Neural progenitor cell (in vitro differentiated cells): ENCODE measurements at places on chromosomes 7 and 10. TPM values are rescaled to one million over a fixed set of nuclear protein-coding genes. Genes with fewer than 3 reads are reported as not detected.
A peak's percentile ranks its signal among the peaks of the same experiment; 100 is the strongest.

Gene ADCYAP1R1
- 0.39 and 0.56 TPM in 2 replicates for total RNA-seq

Gene CCDC172
- total RNA-seq: not detected in 2 replicates

Gene H2BK1
- total RNA-seq: not detected in 2 replicates

Gene GCK
- 0.15 TPM in 1 of 2 replicates, not detected in the other for total RNA-seq

Gene SPDYE8
- total RNA-seq: not detected in 2 replicates

Gene OPALIN
- total RNA-seq: not detected in 2 replicates

Gene CCL24
- total RNA-seq: not detected in 2 replicates

Gene CNNM1
- 0.56 and 1.1 TPM in 2 replicates for total RNA-seq

Gene MYL10
- total RNA-seq: not detected in 2 replicates

Gene EGR2
- total RNA-seq: 5.0 and 6.5 TPM in 2 replicates

DNA sequence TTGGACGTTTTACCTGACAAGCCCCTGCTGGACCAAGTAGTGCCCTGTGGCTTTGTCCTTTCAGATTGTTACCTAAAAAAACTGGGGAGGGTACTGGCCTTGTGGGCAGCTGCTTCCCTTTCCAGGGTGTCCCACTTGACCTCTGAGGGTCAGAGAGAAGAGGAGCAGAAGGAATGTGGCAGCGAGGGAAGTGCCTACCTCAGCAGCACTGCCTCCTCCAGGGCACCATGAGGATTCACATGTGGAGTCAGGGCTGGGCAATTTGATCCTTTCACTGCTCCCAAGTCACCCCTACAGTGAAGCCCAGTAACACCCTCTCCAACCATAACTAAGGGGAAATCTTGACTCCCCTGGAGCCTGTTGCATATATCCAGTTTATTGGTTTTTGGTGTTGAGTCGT, 64.6 kb downstream of the ITGB1 start:
- DNase-seq: peak; percentile 52

GRCh38 chr10:12422189-12422588, 72.8 kb downstream of the CAMK1D start:
- no peak for DNase-seq

- DNase-seq: no peak
Observed at GRCh38 chr7:70710651-70711050, 421.3 kb upstream of the GALNT17 start.

- DNase-seq: no peak
Observed at GRCh38 chr7:150990416-150991186, at the start of gene NOS3. NOS3 (plus strand) TSS chr7:150991017; CDS start chr7:150993804, 2,787 bp downstream.

DNA sequence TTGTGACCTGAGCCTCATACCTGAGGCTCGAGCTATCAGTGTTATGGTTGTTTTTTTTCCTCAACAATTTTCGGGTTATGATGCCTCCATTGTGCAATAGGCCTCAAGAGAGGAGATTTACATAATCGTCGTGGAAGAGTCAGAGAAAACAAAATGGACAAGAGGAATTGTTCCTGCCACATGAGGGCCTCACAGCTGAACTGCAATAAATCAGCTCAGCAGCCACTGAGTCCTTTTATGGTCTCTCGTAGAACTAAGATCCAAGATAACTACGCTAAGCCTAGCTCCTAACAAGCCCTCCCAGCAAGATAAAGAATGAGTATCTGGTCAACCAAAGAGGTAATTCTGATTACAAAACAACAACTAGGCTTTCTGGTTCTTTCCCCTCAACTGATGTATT, 336.8 kb downstream of the WDR11 start:
- DNase-seq: peak; percentile 52

- no peak for DNase-seq
Observed at GRCh38 chr7:26208040-26208439, 6.5 kb downstream of the CBX3 start.

DNA sequence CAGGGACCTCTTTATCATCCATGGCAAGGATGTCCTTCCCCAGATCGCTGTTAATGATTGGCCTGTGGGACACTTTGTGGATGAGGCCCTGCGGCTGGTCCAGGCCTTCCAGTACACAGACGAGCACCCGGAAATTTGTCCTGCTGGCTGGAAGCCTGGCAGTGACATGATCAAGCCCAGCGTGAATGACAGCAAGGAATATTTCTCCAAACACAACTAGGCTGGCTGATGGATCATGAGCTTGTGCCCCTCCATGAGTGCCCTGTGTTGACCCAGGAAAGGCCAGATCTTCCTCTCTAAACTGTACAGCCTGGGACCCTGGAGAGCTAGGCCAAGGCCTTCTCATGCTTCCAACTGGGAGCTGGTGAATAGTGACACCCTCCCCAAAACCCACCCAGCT, 124.1 kb downstream of the CUL2 start:
- no peak for DNase-seq

GRCh38 chr7:3206101-3206500, 95.0 kb upstream of the SDK1 start:
- DNase-seq: no peak

GRCh38 chr7:111096997-111097396, 6.1 kb downstream of the LRRN3 start:
- DNase-seq: peak; percentile 89

GRCh38 chr7:117666031-117666430, 186.2 kb downstream of the CFTR start:
- DNase-seq: no peak

GRCh38 chr7:46900312-46901263, 681.3 kb downstream of the TNS3 start:
- DNase-seq: no peak

- peak; percentile 85 for DNase-seq
Observed at GRCh38 chr7:55365205-55365674, at the start of gene LANCL2. LANCL2 (plus strand) TSS chr7:55365337; CDS start chr7:55366026, 689 bp downstream.

DNA sequence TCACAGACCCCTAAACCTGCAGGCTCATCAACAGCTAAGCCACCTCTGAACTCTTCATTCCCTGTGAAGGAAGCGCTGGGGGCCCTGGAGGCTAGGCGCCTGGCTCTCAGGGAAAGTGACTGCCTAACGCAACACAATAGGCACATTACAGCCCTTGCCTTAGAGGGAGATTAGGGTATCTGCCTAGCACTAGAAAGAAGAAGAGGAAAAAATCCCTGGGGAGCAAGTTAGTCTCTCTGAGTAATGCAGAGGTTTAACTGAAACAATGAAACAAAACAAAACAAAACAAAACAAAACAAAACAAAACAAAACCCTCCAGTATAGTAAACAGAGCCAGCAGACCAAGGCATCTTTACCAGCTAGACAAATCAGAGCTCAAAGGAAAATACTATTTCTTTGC, 2.6 kb downstream of the ZNF777 start:
- peak; percentile 82 for DNase-seq

- DNase-seq: no peak
Observed at GRCh38 chr10:49092477-49092876, 22.8 kb downstream of the VSTM4 start.

DNA sequence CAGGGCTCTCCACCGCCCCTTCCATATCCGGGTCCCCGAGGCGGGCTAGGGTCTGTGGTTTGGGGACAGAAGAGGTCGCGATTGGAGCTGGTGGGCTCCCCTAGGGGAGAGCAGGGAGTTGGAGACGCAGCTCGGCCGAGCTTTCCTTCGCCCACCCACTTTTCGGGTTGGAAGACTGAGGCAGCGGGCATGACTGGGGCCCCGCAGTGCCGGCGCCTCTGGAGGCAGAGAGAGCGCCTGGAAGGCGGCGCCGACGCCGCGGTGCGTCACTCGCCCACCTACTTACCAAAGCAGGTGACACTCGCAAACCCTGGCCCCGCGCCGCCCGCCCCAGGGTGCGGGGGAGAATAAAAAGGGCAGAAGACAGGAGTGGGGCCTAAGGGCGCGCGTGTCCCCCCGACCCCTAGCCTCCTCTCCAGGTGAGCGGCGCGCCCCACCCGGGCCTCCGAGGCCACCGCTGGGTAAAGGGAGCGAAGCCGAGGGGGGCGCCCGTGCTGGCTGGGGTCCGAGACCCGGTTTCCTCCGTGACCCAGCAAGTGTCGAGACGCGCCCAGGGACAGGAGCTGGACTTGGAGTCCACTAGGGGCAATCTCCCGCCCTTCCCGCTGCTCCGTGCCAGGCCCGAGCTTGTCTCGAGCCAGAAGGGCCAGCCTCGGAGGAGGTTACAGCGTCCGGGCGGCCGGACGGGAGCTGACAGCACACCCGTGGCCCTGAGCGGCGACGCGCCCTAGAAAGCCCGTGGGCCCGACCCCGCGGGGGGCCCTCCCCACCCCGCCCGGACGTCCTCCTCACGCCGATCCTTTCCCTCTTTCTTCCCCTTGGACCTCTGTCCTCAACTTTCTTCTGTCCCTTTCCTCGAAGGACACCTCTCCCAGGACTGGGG, 34.4 kb upstream of the GRID1 start:
- DNase-seq: peak; percentile 69

DNA sequence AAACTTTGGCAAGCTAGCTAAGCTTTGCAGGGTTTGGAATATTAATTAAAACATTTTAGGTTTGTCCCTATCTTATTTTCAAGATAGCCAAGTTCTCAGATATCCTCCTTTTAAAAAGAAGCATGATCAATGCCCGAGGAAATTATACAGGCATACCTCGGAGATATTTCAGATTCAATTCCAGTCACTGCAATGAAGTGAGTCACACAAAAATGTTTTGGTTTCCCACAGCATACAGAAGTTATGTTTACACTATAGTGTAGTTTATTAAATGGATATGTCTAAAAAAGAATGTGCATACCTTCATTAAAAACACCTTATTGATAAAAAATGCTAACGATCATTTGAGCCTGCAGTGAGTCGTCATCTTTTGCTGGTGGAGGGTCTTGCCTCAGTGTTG, 382.9 kb upstream of the NPVF start:
- DNase-seq: no peak

DNA sequence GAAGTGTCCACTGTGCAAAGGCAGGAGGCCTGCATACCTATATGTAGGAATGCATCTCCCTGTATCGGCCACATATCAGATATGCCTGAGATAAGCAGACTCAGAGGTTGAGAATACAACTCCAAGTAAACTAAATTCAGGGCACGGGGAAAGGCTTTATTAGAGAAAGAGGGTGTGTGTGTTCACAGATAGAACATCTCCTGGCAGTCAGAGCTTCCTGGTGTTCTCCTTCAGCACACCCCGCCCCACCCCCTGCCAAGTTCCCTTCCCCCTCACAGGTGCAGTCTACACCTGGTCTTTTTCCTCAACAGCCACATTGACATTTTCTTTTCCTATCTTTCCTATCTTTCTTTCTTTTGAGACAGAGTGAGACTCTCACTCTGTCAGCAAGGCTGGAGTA, 17.1 kb downstream of the GBX1 start:
- no peak for DNase-seq

- DNase-seq: no peak
Observed at GRCh38 chr7:75892634-75893272, 13.9 kb downstream of the RHBDD2 start.

- DNase-seq: no peak
Observed at GRCh38 chr7:38242814-38243213, 30.6 kb downstream of the TARP start.

DNA sequence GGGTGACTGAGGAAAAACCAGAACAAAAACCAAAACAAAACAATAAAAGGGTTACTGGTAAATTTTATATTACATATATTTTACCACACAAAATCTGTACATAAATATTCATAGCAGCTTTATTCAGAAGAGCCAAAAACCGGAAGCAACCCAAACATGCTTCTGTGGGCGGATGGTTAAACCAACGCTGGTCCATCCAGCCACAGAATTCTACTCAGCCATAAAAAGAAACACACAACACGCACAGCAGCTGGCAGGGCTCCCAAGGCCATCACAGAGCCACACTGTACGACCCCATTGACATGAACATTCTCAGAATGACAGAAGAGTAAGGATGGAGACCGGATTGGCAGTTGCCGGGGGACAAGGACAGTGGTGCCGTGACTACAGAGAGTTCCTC, 83.6 kb downstream of the PROSER2 start:
- no peak for DNase-seq

GRCh38 chr10:21519397-21519933, 6.0 kb downstream of the SKIDA1 start:
- DNase-seq: peak; percentile 14

DNA sequence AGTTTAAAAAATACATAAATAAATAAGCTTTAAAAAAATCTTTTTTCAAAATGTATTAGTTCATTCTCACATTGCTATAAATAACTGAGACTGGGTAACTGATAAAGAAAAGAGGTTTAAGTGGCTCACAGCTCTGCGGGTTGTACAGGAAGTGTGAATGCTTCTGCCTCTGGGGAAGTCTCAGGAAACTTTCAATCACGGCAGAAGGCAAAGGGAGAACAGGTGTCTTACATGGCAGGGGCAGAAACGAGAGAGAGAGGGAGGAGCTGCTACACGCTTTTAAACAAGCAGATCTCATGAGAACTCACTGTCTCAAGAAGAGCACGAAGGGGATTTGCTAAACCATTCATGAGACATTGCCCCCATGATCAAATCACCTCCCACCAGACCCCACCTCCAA, 114.6 kb downstream of the DNAJC1 start:
- no peak for DNase-seq

DNA sequence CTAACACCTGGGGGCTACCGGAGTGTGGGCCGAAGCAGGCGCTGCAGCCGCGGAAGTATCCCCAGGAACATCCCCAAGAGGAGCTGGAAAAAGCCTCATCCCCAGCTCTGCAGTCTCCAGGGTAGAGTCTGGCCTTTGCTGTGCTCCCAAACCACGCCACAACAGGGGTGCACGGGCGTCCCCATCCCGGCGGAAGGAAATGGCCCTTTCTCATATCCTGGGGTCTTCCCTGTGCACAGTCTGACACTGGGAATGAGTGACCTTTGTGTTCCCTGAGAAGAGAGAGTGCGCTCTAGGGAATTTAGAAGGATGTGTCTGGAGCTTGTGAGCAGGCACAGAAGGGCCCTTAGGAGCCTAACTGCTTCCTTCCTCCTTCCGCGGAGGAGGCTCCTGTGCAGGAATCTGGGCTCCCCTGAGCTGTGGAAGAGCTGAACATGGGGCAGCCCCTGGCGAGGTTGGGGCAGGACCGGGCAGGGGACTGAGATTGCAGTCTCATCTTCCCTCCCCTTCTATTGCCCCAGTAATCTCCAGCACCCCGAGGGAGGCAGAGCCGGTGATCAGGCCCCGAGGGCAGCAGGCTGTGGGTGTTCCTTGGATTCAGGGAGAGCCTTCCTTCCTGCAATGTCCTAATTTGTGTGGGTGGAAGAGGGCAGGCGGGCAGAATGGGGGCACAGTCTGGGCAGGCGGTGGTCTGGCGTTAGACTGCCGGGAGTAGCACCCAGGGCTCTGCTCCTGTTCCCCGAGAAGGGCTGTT, 1.3 kb downstream of the REPIN1 start:
- DNase-seq: peak; percentile 6

DNA sequence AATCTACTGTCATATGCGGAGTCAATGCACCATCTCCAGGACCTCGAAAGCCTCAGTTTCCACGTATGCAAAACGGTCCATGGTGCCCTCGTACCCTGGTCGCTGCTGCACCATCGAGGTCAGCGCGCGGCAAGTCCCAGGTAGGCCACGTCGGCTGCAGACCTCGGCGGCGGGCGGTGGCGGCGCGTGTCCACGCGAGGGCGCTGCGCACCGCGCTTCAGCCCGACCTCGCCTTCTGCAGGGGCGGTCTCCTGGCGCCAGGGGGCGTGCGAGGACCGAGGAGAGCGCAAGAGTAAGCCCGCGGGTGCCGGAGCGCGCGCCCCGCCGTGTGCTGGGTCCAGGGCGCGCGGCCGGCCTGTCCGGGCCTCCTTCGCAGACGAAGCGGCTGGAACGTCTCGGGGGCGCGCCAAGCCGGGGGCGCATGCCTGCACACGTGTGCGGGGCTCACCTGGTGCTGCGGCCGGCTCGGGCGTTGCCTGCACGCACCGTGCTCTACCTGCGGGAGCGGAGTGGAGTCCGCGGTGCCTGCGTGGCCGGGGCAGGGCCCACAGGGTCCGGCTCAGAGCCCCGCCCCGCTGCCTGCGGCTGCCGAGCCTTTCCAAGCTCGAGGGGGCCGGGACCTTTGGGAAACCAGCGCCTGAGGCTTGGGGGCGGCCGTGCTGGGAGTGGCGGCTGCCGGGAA, 54.0 kb downstream of the GLRX3 start:
- peak; percentile 97 for DNase-seq

- DNase-seq: no peak
Observed at GRCh38 chr7:130996833-130997231, 262.8 kb upstream of the KLF14 start.
